ENCODE measurements at places on chromosomes 5 and 9. TPM values are rescaled to one million over a fixed set of nuclear protein-coding genes. Genes with fewer than 3 reads are reported as not detected.

DNA sequence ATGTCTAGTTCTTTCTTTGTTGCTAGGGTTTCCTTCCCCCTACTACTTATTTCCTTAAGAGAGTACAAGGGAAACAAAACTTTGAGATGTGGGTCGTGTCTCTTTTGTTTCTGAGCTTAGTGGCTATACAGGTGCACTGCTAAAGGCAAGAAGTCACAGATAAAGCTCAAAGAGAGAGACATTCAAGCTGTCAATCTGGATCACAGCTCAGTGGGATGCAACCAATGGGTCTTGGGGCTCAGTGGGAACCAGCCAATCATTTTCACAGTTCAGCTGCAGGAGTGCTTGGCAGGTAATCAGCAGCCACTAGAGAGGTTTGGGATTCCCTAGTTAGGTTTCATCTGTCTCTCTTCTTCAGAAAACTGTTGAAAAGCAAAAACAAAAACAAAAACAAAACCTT, 135.4 kb upstream of the SGCD start:
- DNase-seq: no peak

Gene IFNB1
- total RNA-seq: not detected

DNA sequence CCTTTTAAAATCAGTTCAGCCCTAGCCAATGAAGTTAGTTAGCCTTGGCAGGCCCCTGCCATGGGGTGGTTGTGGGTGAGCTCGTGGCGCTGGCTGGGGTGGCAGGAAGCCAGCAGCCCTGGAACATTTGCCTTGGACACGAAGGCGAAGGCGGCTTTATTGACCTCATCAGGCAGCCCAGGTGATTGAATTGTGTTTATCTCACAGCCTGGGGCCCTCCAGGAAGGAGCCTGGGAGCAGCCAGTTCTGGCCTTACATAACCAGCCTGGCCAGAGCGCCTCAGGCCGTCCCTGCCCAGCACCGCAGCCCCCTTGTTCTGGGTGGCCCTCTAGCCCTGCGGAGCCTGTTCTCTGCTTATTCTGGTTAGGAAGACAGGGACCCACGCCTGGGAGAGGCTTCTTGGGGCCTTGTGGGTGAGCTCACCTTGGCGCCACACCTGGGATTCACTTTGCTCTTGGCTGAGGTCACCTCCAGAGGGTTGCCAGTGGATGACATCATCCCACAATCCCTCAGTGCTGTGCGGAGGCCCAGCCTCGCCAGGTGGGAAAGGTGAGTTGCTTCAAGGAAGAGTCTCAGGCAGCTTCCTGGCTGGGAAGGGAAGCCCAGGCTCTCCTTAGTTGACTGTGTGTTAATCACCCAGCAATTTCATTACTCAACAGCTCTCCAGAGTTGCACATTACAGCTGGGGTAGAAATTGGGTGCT, 54.4 kb upstream of the RPL26L1 start:
- DNase-seq: peak; percentile 72

Gene LECT2
- total RNA-seq: not detected

Gene FGF10
- total RNA-seq: 18.4 TPM

GRCh38 chr9:110900917-110901316, 137.4 kb downstream of the LPAR1 start:
- peak; percentile 50 for DNase-seq

- peak; percentile 81 for DNase-seq
Measured at GRCh38 chr5:98796197-98796972, 22.9 kb downstream of the RGMB start.

Gene DIMT1
- 16.2 TPM for total RNA-seq

Gene SLC6A19
- not detected for total RNA-seq

GRCh38 chr5:132305420-132305819, 11.2 kb downstream of the SLC22A4 start:
- no peak for DNase-seq

DNA sequence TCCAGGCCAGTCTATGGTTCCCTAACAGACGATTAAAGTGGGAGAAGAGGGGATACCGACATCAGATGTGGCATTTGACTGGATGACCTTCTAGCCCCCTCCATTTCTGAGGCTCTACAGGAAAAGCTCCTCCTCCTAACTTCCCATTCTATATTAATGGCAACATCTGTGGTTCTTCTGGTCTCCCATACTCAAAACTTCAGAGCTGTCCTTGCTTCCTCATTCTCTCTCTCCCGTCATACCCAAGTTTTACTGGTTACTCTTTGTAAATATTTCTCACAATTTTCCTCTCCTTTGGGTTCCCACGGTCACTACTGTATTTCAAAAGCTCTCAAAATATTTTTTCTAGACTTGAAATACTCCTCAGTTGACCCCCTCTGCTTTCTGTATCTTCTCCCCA, 36.0 kb upstream of the IL7R start:
- DNase-seq: no peak

Gene MYORG
- total RNA-seq: 25.2 TPM

DNA sequence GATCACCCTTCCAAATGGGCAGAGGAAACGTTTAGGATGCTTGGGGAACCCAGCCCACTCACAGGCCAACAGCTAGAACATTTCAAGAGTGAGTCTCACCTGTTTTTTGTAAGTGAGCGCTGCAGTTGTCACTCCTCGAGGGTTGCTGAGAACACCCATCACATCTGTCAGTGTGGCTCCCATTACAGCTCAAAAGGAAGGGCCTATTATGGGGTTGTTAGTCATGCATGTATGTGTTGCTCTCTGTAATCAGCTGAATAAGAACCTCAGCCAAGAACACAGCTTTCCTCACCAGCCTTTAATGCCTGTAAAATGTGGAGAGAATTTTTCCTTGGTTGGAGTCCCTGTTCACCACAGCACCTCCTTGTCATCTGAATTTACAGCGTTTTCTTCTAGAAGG, 196.3 kb upstream of the KLF4 start:
- DNase-seq: peak; percentile 95

Gene INSL4
- total RNA-seq: not detected

Gene SPINK4
- not detected for total RNA-seq

Gene PCDHGA8
- total RNA-seq: 3.0 TPM

Gene IFNA2
- not detected for total RNA-seq

- DNase-seq: no peak
Measured at GRCh38 chr5:131482617-131483016, 152.4 kb downstream of the RAPGEF6 start.

GRCh38 chr5:180115326-180116076, 43.9 kb upstream of the RNF130 start:
- DNase-seq: no peak
